ENCODE measurements at places on chromosomes 16 and 17. TPM values are rescaled to one million over a fixed set of nuclear protein-coding genes. Genes with fewer than 3 reads are reported as not detected.

GRCh38 chr16:77234611-77235010 lies 35.4 kb downstream of the SYCE1L start:
- DNase-seq = no peak
- H3K4me1 ChIP-seq = peaks cover 15% of the 10 kb centered on the region
- H3K36me3 ChIP-seq = no peaks in the 10 kb centered on the region
- peaks cover 24% of the 10 kb centered on the region for H3K27me3 ChIP-seq
- no peak overlapping the region for H3K27ac ChIP-seq

GRCh38 chr16:49816875-49817274 lies 39.0 kb downstream of the ZNF423 start:
- peaks cover under 1% of the 10 kb centered on the region for H3K4me1 ChIP-seq
- H3K4me3 ChIP-seq = no peak overlapping the region
- no peak overlapping the region for H3K27ac ChIP-seq
- H3K36me3 ChIP-seq = peaks cover 2% of the 10 kb centered on the region
- H3K27me3 ChIP-seq = no peaks in the 10 kb centered on the region

DNA sequence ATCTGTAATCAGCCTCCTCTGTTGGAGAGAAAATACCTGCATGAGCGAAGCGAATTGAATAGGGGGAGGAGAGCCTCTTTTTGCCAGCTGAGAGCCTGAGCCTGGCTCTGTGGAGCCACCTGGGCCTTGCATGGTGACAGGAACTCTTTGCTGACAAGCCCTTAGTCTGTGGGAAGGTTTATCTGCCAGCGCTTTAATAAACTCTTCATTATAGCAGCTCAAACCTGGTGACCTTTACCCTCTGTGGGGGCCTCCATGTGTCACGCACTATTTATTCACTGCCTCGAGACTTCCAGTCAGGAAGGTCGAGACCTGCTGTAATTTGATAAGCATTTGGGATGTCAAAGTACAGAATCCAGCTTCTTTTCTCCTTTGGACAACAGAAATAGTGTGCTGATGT lies 282.6 kb downstream of the CBLN1 start:
- no peak for DNase-seq
- H3K4me1 ChIP-seq = peaks cover 14% of the 10 kb centered on the region
- H3K36me3 ChIP-seq = no peaks in the 10 kb centered on the region
- peaks cover 20% of the 10 kb centered on the region for H3K27me3 ChIP-seq

- H3K4me3 ChIP-seq = peak overlapping the region; percentile 38
- H3K27ac ChIP-seq = no peak overlapping the region
- peaks cover 75% of the 10 kb centered on the region for H3K27me3 ChIP-seq
- H3K36me3 ChIP-seq = no peaks in the 10 kb centered on the region
- peaks cover 5% of the 10 kb centered on the region for H3K4me1 ChIP-seq
Measured at GRCh38 chr17:38419508-38419981, 8.7 kb upstream of the ARHGAP23 start.

DNA sequence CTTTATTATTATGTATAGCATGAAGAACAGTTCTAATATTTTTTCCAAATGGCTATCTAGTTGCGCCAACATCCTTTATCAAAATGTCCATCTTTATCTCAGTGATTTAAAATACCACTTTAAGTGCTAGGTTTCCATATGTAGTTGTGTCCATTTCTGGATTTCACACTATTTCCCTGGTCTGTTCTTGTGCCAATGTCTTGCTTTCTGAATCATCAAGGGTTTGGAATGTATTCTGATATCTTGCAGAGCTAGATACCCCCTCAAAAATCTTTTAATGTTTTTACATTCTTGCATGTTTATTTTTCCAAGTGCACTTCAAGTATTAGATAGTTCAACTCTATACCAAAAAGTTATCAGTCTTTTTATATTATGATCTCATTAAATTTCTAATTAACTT lies 14.3 kb downstream of the MBTD1 start:
- H3K27me3 ChIP-seq = no peaks in the 10 kb centered on the region
- H3K4me1 ChIP-seq = no peaks in the 10 kb centered on the region
- no peak for DNase-seq
- H3K27ac ChIP-seq = no peak overlapping the region
- H3K4me3 ChIP-seq = no peak overlapping the region
- H3K36me3 ChIP-seq = peaks cover 18% of the 10 kb centered on the region

DNA sequence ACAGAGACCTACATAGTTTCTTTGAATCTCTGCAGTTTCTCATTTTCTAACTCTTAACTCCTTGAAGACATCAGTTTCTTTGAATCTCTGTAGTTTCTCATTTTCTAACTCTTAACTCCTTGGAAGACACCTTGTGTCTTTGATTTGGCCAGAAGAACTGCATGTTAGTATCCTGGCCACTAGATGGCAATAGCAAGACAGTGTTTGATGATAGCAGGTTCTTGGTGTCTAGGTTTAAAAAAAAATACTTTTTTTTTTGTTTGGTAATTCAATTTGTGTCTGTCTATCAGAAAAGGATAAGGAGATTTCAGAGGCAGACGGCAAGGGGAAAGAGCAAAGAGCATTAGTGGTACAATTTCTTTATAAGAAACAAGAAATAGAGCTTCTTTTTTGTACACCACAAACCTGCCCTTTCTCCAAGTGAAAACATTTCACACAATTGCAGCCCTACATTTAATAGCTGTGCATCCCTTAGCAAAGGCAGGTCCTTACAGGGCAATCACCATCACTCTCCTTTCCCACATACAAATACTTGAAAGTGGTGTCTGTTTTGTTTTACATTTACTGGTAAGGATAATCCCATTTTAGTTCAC lies 1324.9 kb upstream of the CDH8 start:
- peaks cover 8% of the 10 kb centered on the region for H3K4me1 ChIP-seq
- no peaks in the 10 kb centered on the region for H3K36me3 ChIP-seq
- no peaks in the 10 kb centered on the region for H3K27me3 ChIP-seq
- H3K27ac ChIP-seq = no peak overlapping the region
- H3K4me3 ChIP-seq = no peak overlapping the region

DNA sequence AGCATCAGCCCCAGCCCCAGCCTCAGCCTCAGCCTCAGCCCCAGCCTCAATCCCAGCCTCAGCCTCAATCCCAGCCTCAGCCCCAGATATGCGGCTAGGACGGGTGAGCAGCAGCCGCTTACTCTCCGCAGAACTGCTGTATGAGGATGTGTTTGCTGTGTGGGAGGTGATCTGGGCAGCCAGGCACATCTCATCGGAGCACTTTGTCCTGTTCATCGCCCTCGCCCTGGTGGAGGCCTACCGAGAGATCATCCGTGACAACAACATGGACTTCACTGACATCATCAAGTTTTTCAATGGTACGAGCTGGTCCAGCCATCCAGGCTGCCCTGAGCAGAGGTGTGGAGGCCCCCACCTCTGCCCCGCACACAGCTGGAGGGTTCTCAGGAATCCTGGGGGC lies 22.0 kb downstream of the MNT start:
- peaks cover 4% of the 10 kb centered on the region for H3K4me1 ChIP-seq
- no peak overlapping the region for H3K27ac ChIP-seq
- DNase-seq = no peak
- no peaks in the 10 kb centered on the region for H3K27me3 ChIP-seq
- peaks cover 3% of the 10 kb centered on the region for H3K36me3 ChIP-seq
- no peak overlapping the region for H3K4me3 ChIP-seq

Gene CCR7
- total RNA-seq = not detected

DNA sequence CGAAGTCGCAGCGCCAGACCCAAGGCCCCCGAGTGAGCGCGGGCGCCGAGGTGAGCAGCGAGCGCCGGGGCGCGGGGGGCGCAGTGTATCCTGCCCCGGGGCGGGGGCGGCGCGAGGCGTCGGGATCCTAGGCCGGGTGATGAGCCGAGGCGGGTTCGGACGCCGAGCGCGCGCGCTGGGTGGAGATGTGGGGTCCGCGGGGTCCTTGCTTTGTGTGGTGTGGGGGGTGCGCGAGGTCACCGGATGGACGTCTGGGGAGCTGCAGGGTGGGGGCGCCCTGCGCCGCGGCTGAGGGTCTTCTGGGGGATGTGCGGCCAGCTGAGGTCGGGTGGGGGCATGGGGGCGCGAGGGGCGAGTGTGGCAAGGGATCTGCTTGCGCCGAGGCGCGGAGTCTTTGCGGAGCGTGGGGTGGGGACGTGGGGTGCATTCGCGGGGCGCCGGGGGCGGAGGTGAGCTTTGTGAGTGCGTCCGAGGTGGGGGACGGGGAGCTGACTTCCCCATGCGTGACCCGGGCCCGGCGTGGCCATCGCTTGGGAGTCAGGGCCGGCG lies 560 bp downstream of the RAI1 start:
- peak overlapping the region; percentile 86 for H3K4me3 ChIP-seq
- H3K27me3 ChIP-seq = no peaks in the 10 kb centered on the region
- DNase-seq = no peak
- H3K4me1 ChIP-seq = peaks cover 37% of the 10 kb centered on the region
- no peaks in the 10 kb centered on the region for H3K36me3 ChIP-seq

GRCh38 chr16:69762814-69763598 lies 874 bp downstream of the WWP2 start:
- peaks cover 7% of the 10 kb centered on the region for H3K4me1 ChIP-seq
- peaks cover 4% of the 10 kb centered on the region for H3K36me3 ChIP-seq
- peak overlapping the region; percentile 96 for H3K27ac ChIP-seq
- H3K27me3 ChIP-seq = no peaks in the 10 kb centered on the region

Gene NOXO1
- total RNA-seq = 1.5 TPM

Gene APOH
- 0.27 TPM for total RNA-seq

- no peak overlapping the region for H3K4me3 ChIP-seq
- peaks cover 10% of the 10 kb centered on the region for H3K4me1 ChIP-seq
- no peak for DNase-seq
- H3K27ac ChIP-seq = no peak overlapping the region
Measured at GRCh38 chr17:16507918-16508533, 16.0 kb upstream of the LRRC75A start.

GRCh38 chr17:8382880-8383142 lies 182 bp downstream of the RPL26 start:
- peaks cover 28% of the 10 kb centered on the region for H3K36me3 ChIP-seq
- peak overlapping the region; percentile 99 for H3K27ac ChIP-seq
- no peak for DNase-seq
- peak overlapping the region; percentile 100 for H3K4me3 ChIP-seq
- H3K27me3 ChIP-seq = no peaks in the 10 kb centered on the region

Measured in progenitor cell of endocrine pancreas (in vitro differentiated cells).